ENCODE measurements at places on chromosomes 1 and 21.
A peak's percentile ranks its signal among the peaks of the same experiment; 100 is the strongest.

GRCh38 chr1:1630191-1630964 is 1.6 kb upstream of the MMP23B start:
- peaks cover 27% of the 10 kb centered on the region for H3K27me3 ChIP-seq
- no peak overlapping the region for H3K4me3 ChIP-seq
- H3K36me3 ChIP-seq: peaks cover 4% of the 10 kb centered on the region
- DNase-seq: peak; percentile 40
- no peak overlapping the region for H3K27ac ChIP-seq
- H3K4me1 ChIP-seq: no peaks in the 10 kb centered on the region

DNA sequence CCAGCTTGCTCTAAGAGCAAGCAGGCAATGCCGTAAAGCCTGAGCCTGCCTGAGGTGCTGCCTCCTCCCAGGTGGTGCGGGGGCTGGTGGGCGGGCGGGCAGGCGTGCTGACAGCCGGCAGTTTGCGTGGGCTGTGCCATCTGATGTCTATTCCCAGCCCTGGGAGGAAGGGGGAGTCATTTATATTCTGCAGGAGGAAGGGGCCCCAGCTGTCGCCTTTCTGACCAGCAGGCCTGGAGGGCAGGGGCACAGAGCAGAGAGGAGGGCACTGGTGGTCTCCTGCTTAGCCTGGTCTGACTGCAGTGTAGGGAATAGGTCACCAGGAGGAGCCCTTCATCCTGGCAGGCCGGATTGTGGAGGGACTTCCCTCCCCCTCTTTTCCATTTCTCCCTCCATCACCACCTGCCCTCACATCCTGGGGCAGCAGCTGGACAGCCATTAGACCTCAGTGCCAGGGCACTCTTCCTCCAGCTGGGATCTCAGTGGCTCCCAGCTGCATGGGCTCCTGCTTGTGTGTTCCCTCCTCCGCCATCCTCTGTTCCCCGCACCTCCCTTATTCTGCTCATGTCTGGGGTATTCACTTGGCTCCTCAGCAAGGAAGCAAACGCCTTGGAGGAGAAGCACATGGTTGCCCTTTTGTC is 4.4 kb downstream of the CYB561D1 start:
- DNase-seq: no peak
- H3K27me3 ChIP-seq: no peaks in the 10 kb centered on the region
- H3K27ac ChIP-seq: no peak overlapping the region
- H3K36me3 ChIP-seq: no peaks in the 10 kb centered on the region
- H3K4me3 ChIP-seq: no peak overlapping the region

GRCh38 chr1:10691740-10692125 is 104.7 kb downstream of the CASZ1 start:
- H3K27me3 ChIP-seq: no peaks in the 10 kb centered on the region
- H3K27ac ChIP-seq: no peak overlapping the region
- H3K4me1 ChIP-seq: no peaks in the 10 kb centered on the region

DNA sequence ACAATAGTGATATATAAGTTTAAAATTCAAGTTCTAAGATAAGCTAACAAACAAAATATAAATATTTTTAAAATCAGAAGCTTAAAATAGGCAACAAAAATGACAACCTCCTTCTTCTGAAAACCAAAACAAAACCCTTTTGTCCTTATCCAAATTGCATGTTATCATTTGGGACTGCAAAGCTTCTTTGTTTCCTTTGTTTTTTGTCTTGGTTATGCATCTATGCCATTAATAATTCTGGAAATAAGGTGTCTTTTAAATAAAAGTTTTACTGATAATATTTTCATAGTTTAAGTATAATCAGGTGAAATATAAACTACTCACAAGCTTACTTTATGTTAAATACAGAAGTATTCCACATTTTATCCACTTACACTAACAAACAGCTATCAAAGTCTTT is 20.5 kb downstream of the ADSS2 start:
- H3K4me1 ChIP-seq: no peaks in the 10 kb centered on the region
- H3K27ac ChIP-seq: no peak overlapping the region
- DNase-seq: no peak

GRCh38 chr21:34075760-34076660 is 2.6 kb downstream of the MRPS6 start:
- H3K27me3 ChIP-seq: no peaks in the 10 kb centered on the region
- peak overlapping the region; percentile 90 for H3K27ac ChIP-seq
- no peak for DNase-seq
- no peaks in the 10 kb centered on the region for H3K36me3 ChIP-seq
- peaks cover 84% of the 10 kb centered on the region for H3K4me1 ChIP-seq

DNA sequence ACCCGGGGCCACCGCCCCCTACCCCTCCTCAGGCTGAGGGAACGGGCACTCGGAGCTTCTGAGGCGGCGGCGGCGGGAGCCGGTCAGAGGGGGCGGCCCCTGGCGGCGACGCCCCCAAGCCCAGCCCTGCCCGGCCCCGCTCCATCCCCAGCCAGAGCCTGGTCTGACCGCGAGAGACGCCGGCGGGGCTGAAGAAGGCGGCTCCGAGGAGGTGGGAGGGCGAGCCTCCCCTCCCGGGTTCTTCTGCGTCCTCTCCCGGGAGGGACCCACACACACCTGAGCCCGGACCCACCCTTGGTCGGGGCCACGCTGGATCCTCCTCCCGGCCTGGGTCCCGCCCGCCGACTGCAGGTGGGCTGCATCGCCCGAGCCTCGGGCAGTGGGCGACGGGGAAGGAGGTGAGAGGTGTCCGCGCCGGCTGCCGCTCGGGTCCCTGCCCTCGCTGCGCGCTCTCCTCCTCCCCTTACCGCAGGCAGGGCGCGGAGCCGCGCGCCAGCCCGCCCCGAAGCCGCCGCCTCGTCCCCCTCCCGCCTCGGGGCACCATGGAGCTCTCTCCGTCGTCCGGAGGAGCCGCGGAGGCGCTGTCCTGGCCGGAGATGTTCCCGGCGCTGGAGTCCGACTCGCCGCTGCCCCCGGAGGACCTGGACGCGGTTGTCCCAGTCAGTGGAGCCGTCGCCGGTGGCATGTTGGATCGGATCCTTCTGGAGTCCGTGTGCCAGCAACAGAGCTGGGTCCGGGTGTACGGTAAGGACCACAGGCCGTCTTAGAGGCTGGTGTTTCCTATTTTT is at the start of gene RASAL2:
RASAL2 (plus strand) TSS at position 154 of the 788 bp plus-strand sequence; CDS start at position 543, 389 bp downstream.
- peak within 1 kb of the TSS; percentile 56 for H3K4me3 ChIP-seq
- DNase-seq: peak; percentile 33
- H3K36me3 ChIP-seq: no peaks in the 10 kb centered on the region
- H3K4me1 ChIP-seq: no peaks in the 10 kb centered on the region
- H3K27me3 ChIP-seq: no peaks in the 10 kb centered on the region
